Kidney (tissue), 22 donors: ENCODE measurements at places on chromosomes 6 and 20. TPM values are rescaled to one million over a fixed set of nuclear protein-coding genes. Genes with fewer than 3 reads are reported as not detected.

- no peak for DNase-seq
Observed at GRCh38 chr20:61888101-61888865, 177.4 kb downstream of the TAF4 start.

GRCh38 chr20:46035713-46036112 is 6.7 kb downstream of the SLC12A5 start:
- DNase-seq: no peak

The SMOC2 gene
- total RNA-seq: 13.1 TPM

GRCh38 chr6:110412360-110412759 is 3.0 kb downstream of the DDO start:
- DNase-seq: no peak

The OR2H2 gene
- total RNA-seq: not detected
